CD4-positive, alpha-beta T cell treated with Interleukin-6 at 100 ng/mL for 8 hours (primary cell): ENCODE measurements at places on chromosomes 4 and X.

DNA sequence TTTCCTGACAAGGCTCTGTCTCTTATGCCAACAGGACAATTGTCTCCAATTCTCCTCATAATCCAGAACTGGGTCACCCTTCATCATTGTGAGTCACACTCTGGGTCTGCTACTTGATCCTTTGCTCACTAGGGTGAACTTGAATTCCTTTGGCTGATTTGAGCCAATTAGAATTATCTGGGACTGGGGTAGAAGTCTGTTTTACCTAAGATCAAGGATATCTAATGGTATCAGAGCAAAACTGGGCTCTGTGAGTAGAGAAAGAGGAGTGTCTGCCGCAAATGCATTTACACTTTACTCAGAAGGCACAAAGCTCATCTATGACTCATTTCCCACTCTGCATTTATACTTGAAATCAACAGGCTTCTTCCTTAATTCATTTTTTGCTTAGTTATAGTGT lies 72.6 kb downstream of the PITX2 start:
- no peak for DNase-seq

- DNase-seq: no peak
Measured at GRCh38 chrX:55127692-55128091, 38.9 kb downstream of the PAGE2 start.

DNA sequence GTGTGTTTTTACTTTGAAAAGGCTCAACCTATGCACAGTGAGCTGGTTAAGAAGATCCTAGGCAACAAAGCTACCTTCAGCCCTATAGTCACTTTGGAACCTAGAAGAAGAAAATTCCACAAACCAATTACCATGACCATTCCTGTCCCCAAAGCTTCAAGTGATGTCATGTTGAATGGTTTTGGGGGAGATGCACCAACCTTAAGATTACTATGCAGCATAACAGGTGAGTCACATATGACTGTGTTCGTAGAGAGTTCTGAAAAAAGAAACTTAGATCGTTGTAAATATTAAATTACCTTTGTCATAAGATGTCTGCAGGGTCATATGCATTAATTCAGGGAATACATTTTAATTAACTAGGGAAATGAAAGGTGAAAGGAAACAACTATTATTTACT lies 287.1 kb downstream of the ANK2 start:
- no peak for DNase-seq

DNA sequence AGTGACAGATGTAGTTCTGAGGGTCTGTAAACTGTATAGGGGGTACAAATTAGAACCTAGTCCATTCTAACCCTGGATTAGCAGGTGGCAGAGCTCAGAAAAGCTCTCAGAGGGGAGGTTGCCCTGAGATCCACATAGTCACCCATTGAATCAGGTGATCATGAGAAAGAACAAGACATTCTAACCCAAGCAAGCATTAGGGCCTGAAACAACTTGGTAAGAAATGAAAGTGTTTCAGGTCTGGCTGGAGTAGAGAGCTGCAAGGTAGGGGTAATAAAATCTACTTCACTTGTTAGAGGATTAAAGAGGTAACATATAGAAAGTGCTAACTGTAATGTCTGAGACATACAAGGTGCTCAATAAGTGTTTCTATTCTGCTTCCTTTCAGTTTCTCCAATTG lies 8.8 kb upstream of the BMP2K start:
- DNase-seq: no peak

DNA sequence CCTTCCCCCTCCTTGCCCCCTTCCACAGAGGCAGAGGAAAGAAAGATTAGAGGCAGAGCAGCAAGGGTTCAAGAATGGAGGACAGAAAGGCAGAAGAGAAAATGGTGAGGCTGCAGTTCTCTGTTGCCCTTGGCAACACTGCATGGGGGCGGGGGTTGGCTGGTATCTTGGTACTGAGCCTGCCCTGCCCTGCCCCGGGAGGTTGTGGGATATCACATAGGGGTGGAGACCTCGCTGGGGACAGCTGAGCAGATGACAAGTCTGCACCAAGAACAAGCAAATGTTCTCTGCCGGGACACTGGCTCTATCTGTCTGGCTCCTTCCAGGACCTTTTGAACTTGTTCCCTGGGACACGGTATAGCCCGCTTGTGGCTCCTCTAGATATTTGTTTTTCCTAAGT lies 39.8 kb downstream of the NHS start:
- DNase-seq: no peak

DNA sequence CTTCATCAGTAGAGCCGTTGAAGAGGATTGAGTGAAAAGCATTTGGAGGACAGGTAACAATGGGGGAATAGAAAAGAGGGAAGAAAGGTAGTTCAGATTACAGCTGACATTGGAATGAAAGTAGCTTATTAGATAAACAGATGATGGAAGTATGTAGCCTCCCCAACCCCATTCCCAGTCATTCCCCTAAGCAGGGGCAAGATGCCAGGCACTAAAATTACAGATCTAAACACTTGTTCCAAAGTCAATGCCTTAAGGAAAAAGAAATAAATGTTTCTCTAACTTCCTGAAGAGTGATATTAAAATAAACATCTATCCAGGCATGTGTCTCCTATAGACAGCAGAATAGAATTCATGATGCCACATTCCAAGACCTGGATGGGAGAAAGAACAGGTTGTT lies 350.8 kb downstream of the PDGFC start:
- DNase-seq: no peak

DNA sequence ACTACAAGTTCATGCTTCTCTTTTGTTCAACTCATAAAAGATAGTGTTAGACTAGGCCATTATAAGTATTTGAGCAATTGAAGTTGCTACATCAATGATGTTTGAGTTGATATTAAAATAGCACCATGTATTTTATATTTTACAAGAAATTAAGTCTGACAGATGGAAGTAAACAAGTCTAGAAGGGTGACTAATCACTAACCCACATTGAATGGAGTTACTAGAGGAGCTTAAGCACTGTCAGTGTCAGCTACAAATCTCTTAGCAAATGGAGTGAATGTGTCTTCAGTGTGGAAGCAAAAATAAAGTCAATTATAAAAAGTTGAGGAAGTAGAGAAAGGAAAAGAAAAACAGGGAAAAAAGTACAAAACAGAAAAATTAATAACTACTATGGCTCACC lies 592.5 kb downstream of the PCDH18 start:
- DNase-seq: no peak

GRCh38 chr4:14608630-14609029 lies 393.7 kb upstream of the CPEB2 start:
- no peak for DNase-seq

DNA sequence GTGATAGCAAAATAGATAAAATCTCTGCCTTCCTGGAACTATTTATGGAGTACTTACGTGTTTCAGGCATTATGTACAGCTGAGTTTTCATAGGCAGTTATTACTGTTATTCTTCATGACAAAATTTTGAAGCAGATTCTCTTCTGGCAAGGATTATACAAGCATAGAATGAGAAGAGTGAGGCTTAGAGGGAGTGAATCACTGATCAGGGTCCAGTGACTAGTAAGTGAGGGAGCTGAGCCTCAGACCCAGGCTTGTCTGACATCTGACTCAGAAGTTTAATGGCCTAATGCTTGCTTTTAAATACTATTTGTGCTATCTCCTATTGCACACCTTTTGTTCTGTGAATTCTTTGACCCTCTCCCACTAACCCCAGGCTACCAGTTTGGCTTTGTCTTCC lies 110.6 kb downstream of the DTHD1 start:
- no peak for DNase-seq

- no peak for DNase-seq
Measured at GRCh38 chr4:101126059-101126458, 221.3 kb downstream of the PPP3CA start.

DNA sequence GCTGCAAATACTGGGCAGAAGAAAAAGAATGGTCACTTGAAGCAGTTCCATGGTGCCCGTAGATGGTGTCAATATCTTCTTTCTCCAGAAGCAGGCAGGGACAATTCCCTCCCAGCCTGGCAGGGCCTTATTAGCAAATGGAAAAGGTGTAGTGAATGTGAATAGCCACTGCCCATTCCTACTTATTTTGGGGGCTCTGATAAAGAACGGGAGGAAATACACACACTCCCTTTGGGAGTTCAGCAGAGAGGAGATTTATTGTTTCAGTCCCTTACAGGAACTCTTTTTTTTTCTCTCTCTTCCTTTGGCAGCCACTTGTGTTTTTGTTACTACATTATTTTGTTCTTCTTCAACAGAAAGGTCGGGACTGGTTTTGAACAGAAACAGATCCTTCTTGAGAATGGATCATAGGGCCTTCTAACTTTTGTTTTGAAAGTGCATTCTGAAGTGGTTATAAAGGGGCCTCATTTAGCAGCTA lies at the start of gene EMCN:
EMCN (minus strand) TSS at position 159 of the 478 bp plus-strand sequence; CDS start at position 51, 108 bp downstream.
- no peak for DNase-seq

DNA sequence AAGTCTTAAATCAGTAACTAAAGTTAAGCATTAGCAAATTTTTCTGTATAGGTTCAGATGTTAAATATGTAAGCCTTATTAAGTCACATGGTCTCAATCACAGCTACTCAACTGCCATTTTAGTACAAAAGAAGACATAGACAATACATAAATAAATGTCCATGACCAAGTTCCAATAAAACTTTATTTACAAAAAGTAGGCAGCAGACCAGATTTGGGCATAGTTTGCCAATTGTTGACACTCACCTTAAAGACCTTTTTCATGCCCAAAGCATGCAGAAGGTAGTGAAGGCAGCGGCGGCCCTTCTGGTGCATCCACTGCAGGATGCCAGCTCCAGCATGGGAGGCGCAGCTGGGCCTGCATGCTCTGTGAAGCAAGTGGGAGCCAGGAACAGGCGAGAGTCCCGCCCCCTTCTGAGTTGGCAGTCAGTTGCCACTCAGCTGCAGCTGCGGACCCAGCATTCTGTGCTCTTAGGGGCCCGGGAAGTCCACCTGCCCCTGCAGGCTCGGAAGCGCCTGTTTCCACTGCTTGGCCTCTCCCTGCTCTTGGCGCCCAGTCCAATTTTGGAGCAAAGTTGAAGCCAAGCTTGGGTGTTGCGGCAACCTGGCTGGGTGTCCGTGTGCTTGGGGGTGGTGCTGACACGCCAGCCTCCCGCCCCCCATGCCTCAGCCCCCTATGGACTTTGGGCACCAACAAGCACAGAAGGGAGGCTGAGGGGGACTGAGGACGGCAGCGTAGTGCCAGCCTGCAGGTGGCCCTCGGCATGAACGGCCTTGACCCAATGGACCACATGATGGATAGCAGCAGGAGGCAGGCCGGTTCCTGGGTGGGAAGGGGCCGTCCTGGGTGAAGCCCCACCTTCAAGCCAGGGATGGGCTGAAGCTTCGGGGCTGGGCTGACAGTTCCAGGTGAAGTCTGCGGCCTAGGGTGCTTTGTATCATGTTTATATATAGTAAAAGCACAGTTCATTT lies 42.4 kb upstream of the PABPC4L start:
- DNase-seq: no peak
